ENCODE measurements at places on chromosomes 3 and 15.

DNA sequence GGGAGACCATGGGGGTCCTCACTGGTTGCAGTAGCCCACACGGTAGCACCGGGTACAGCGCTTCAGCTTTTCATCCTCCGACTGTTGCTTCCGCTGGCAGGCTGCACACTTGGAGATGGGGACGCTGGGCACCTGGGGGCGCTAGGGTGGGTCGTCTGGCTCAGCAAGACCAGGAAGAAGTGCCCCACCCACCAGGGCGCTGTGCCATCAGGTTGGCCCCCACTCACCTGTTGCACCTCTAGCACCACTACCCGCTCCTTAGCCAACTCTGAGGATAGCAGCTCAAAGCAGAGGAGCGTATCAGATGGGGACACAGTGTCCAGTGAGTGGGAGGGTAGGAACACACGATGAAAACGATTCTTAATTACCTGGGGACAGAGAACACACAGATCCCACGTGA, 7.7 kb upstream of the QARS1 start:
- DNase-seq = no peak

DNA sequence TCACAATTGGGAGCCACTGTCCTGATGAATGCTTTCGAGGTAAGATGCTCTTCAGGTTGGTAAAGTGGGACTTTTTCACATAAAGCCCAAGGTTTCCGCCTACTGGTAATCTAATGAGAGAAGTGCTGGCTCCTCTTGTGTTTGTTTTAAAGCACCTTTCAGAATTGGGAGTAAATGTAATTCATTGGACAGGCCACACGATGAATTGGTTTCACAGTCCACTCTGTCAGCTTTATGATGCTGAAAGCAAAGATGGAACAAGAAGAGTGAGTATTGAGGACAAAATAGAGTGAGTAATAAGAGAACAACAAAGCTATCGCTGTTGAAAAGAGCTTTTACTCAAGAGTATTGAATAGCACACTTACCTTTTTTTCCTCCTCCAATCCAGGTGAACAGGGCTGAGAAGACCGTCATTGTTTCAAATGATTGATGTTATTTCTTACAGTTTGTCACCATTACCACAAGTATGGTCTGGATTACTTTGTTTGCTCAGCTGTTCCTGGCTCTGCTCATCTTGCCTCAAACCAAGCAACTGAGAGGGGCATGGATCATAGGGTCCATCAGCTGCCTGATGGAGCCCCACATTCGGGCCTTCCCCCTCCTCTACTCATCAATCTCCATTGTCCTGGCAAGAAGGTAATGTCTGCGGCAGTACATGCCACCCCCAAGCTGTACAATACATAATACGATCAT, 136.1 kb upstream of the CNTN4 start:
- DNase-seq = no peak

- DNase-seq = no peak
Measured at GRCh38 chr3:53478921-53479664, 15.3 kb upstream of the CACNA1D start.

GRCh38 chr3:177377166-177377565, 179.9 kb upstream of the TBL1XR1 start:
- DNase-seq = no peak

DNA sequence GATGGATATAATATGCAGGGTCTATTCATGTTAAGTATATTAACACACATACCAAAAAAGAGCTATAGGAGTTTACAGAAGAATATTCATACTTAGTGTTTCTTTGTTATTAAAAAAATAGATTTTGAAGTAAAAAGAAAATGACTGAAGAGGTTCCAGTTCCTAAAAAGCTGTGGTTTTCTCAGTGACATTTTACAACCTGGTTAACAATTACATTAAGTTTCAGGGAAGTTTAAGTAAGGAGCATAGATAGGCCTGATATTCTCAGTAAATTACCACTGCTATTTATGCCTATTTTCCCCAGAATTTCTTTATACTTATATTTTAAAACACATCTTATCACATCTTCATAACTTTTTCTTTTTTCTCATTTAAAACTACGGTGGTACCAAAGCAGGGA, 43.6 kb upstream of the SPTSSB start:
- no peak for DNase-seq

GRCh38 chr3:49654955-49655556, 19.1 kb upstream of the APEH start:
- DNase-seq = no peak

GRCh38 chr3:171240504-171240835, 213.9 kb upstream of the SLC2A2 start:
- no peak for DNase-seq

DNA sequence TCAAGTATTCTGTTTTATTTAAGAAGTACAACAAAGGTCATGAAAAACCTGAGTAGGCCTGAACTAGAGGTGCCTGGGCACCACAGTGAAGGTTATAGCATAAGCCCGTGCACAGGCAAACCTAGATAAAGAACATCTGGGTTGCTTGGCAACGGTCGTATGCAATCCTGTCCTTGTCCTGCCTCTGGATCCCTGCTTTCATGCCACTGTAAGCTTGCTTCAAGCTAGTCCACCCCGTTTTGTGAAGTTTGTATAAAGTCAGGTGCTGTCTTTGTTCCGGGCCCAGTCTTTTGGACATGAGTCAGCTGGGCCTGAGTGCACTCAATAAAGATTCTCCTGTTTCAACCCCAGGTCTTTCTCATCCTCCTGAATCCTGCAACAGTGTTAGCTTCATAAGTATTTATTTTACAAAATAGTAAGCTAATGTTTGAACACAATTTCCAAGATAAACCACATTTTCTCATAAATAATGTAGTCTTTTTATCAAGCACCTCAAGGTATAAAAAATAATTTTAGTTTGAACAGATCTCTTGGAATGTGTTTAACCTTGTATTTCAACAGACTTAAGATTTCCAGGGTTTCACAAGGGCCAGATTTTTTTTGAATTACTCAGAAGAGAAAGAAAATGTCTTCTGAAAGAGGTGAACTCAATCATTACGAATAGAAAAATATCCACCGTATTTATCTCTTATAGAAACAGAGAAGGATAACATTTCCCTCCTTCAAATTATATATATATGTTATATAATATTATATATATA, 14.3 kb upstream of the SLC9C1 start:
- DNase-seq = no peak

DNA sequence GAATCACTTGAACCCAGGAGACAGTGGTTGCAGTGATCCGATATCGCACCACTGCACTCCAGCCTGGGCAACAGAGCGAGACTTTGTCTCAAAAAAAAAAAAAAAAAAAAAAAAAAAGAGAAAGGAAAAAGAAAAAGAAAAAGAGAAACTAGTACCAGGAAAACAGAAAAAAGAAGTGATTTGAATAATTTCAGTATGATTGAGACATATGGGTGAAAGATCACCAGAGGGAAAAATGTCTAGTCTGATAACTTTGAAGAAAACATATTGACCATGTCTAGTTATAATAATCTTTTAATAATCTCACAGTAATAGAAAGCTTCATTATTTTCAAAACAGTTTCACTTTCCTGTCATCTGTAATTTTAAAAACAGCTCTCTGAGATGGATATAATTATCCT, 16.4 kb downstream of the TGFBR2 start:
- no peak for DNase-seq

GRCh38 chr3:139465636-139466035, 10.7 kb downstream of the RBP2 start:
- peak; percentile 32 for DNase-seq

DNA sequence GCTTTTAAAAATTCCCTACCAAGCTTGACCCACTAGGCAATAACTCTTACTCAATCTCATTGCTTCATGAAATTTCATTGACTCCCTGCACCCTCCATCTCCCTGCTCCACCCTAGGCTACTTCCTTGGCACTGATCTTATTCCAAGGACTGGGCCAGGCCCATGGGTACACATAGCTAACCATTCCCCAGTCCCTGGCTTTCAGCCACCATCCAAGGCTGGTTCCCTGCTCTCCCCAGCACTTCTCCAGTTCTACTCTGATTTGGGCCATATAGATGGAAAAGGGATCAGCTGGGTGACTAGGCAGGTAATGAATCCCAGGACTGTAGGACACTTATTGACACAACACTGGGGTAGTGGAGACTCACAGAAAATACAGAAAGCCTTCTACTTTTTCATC, 88.1 kb upstream of the NEO1 start:
- DNase-seq = no peak

DNA sequence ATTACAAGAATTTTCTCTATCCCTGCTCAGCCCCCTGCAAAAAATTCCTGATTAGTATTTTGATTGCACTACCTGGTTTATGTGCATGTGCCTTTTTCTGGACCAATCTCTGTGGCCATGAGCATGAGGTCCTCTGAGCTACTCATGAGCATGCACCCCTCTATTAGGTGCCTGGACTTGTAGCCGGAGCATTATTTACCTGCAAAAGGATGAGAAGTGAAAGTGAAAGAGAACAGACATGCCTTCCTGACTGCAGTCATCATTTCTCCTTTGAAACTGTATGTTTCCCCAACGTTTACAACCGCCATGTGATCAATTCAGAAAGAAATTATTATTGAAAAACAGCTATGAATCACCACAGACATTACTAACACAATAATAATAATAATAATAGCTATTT, 1008.8 kb downstream of the ROBO2 start:
- DNase-seq = no peak

DNA sequence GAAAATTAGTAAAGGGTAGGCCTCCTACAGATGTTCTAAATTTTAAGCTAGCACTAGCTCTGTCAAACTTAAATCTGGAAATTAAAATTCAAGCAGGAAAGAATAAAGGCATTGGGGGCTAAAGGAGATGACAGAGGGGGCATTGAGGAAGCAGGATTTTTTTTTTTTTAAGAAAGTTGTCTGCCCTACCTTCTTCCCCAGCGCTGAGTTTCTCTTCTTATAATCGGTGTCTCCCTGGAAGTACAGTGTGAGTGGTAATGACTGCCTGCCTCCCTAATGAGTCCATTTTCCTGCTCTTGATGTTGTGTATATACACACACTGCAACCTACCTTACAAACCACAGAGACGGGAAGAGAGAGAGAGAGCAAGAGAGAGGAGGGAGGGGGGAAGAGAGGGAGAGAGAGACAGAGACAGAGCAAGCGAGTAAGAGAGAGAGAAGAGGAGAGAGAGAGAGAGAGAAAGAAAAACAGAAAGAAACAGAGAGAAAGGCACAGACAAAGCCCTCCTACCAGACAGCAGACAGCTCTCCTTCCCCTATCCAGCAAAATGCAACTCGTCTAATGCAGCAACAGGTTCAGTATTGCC, 47.0 kb downstream of the ZBTB20 start:
- DNase-seq = no peak

DNA sequence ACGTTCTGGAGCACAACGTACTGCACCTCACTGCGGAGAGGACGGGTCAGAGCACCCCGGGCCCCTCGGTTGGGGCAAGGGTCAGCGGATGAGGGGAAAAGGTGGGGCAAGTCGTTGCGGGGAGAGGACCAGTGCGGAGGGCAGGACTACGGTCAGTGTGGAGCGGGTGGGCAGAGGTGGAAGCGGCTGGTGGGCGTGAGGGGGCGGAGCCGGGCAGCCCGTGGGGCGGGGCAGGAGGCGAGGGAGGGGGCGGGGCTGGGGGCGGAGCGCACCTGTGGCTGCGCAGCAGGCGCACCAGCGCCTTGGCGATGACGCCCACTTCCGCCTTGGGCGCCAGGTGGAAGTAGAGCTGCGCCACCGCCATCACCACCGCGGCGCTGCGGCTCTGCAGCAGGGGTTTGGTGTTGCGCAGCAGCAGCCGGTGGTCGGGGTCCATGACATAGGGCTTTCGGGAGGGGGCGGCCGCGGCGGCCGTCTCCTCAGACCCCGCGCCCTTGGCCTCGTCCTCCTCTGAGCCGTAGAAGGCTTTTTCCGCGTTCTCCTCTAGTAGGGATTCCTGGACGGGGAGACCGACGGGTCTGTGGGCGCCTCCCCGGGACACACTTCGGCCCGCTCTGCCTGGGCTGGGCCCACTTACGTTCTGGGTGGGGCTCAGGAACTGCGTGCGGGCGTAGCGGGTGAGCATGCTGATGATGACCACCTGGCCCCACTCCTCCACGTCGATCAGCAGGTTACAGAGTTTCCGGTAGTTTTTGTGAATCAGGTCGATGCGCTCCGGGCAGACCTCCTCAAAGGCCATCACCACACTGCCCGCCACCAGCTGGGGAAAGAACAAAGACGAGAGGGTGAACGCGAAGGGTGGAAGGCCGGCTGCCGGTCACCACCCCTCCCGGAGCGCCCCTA, 29.2 kb downstream of the AP3B2 start:
- peak; percentile 28 for DNase-seq
